ENCODE measurements at places on chromosomes 7 and 10.

- DNase-seq, result no peak
These were observed 17.2 kb upstream of the MYL7 start for GRCh38 chr7:44158096-44158872.

GRCh38 chr7:47179812-47180515 is 401.9 kb downstream of the TNS3 start:
- DNase-seq, result no peak

DNA sequence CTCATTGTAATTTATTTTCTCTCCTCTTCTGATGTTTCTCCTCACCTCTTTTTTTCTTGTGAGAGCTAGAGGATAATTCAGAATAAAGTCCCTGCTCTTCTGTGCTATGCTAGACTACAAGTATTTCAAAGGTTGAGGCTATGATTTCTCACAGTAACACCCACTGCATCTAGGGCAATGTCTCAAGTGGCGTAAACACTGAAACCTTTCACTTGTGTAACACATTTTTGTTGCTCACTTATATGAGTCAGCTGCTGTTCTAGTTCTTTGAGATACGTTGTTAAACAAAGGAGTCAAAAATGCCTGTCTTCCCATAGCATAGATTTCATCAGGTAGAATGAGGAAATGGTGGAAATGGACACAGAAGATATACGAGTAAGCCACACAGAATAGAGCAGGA is 305.1 kb upstream of the PITRM1 start:
- no peak for DNase-seq

- no peak for DNase-seq
These were observed 61.3 kb upstream of the RNF148 start for GRCh38 chr7:122764020-122764419.

GRCh38 chr10:6737080-6737641 is 157.1 kb upstream of the PRKCQ start:
- no peak for DNase-seq

GRCh38 chr10:104614245-104614831 is 26.8 kb upstream of the SORCS3 start:
- no peak for DNase-seq

- no peak for DNase-seq
These were observed 224.6 kb upstream of the FERD3L start for GRCh38 chr7:19369806-19370205.

DNA sequence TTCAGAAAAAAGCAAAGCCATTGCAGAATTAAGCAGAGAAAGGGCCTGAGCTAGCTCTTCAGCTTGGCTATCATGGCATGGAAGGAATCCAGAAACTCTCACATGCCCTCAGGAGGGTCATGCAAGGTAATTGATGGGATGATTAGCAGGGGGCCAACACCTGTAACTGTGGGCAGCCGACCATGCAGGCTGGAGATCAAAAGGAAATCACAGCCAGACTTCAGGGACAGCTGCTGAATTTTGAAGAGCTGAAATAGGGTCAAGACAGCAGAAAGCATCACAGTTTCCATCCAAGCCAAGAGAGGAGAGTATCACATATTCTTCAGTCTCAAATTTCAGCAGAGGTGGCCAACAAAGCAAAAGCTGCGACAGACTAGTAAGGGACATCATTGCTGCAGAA is 239.6 kb upstream of the STEAP1 start:
- DNase-seq, result no peak

- DNase-seq, result no peak
These were observed 99.9 kb downstream of the LRRN3 start for GRCh38 chr7:111190804-111191203.

- DNase-seq, result no peak
These were observed 18.1 kb downstream of the ZNF786 start for GRCh38 chr7:149072438-149072775.

- no peak for DNase-seq
These were observed 78.1 kb upstream of the HABP2 start for GRCh38 chr10:113474752-113475151.

DNA sequence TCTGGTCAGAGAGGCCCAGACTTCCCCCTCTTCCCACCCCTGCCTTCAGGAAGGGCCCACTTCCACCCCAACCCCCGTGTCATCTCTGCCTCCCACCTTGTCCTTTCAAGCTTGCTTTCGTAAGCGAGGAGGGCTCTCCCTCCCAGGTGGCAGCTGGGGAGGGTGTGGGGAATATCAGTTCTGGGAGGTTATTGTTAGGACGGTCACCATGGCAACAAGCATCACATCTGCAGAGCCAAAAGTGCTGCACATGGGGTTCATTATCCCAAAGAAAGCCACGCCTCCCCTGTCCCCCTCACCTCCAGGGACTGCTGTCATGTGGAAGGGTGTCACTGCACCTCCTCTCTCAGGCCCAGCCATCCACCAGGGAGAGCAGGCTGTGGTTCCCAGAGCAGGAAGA is 2.6 kb upstream of the CAMK2B start:
- DNase-seq, result no peak

DNA sequence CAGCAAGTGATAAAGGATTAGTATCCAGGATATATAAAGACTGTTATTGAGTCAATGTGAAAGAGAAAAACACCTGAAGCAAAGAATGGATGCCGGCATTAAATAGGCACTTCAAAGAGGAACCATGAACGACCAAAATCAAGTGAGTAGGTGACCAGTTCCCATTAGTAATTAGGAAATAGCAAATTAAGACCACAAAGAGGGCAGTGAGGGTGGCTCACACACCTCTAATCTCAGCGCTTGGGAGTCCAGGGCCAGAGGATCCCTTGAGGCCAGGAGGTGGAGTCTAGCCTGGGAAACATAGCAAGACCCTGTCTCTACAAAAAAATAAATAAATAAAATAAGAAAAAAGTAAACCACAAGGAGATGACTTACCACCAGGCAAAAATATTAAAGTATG is 1.5 kb upstream of the ANTXRL start:
- no peak for DNase-seq

DNA sequence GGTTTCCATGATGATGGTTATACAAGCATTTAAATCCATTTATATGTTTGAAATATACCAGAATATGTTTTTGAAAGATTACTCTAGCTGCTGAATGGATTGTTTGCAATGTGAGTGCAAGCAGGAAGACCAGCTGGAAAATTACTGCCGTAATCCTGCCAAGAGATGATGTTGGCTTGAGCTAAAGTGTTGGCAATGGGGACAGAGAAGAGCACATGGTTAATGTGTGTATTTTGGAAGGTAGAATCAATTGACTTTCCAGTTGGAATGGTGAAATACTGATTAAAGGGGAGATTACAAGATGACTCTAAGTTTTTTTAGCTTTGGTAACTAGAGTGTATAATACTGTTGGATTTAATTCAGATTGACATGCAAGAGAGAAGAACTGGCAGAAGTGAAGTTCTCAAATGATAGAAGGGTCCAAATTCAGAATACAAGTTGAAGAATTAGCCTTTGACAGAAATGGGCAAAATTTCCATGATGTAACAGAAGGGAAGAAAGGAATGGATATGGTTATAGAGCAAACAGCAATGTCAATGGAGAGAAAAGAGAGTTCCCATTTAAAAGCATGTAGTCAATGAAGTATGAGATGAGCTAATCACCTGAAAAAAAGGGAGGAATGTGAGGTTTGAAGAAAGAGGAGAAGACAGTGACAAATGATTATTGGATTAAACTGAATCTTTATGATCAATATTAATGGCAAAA is 422.0 kb downstream of the CDC14C start:
- DNase-seq, result no peak

- no peak for DNase-seq
These were observed 282.5 kb upstream of the MYO3A start for GRCh38 chr10:25651534-25651933.

- DNase-seq, result no peak
These were observed 24.3 kb downstream of the CTBP2 start for GRCh38 chr10:125136087-125136486.

- no peak for DNase-seq
These were observed 147.0 kb downstream of the EMX2 start for GRCh38 chr10:117689566-117689965.

GRCh38 chr7:82146491-82146890 is 297.1 kb downstream of the CACNA2D1 start:
- no peak for DNase-seq

GRCh38 chr10:99484626-99485581 is 47.8 kb upstream of the NKX2-3 start:
- DNase-seq, result no peak
